ENCODE measurements at places on chromosomes 3 and 15.

- no peak for DNase-seq
Observed at GRCh38 chr3:101131767-101132166, 138.5 kb upstream of the ABI3BP start.

DNA sequence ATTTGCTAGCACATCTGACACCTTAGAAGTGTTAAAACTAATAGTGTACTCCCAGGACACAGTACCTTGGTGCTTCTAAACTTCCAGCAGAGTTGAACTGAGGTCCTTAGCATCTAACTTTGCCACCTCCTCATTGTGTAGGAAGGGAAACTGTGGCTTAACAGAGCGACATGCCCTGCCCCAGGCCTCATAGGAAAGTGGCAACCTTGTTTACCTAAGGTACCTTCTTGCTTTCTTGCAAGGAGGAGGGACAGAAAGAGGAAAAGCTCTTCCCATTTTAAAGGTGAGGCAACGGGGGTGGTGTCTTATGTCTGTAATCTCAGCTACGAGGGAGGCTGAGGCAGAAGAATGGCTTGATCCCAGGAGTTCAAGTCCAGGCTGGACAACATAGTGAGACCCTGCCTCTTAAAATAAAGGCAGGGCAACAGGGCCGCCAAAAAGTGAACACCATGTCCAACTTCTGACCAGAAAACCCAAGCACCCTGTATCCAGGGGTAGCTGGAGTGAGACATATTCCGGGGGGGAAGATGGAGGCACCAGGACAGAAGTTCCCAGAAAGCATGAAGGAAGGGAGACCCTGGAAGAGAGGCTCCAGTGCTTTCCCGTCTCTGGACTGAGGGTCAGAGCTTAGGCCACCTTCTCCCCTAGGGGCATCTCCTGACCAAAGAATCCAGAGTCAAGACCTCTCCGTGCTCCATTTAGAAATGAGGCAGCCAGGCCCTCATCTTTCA, 540 bp upstream of the KLHL40 start:
- no peak for DNase-seq

DNA sequence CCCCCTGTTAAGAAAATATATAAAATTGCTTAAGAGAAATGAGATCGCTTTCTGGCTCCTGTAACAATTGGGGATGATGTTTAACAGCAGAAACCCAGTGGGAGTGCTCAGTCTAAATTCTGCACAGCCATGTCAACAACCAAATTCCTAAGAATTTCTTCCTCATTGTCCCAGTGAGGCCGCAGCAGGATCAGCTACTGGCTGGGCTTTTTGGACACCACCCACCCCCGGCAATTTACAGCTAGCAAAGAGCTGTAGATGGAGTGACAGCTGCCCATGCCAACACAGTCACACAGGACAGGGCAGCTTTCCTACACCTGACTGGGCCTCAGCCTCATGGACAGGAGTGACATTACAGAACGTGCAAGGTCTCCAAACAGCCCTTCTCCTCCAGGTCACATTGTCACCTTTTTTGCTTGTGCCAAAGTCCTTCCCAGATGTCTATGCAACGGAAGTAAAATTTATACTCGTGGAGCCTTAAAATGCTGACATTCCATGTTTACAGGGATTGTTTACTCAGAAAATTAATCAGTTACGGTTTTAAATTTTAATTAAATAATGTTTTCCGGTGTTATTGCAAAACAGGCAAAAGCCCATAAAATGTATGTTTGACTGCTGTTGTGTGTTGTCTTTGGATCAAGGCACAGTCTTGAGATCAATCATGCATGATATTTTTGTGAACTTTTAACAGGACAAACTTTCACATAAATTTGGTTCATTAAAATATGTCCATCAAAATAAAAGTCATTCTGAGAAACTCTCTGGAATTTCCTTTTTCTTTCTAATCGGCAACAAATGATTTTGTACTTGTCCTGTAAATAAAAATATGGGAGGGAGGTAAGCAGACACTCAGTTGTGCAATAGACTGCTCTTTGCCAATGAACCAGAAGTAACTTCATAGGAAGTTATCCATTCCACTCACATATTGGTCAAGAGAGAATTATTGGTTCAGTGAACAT, 943.2 kb downstream of the MCTP2 start:
- DNase-seq, result no peak

- DNase-seq, result no peak
Observed at GRCh38 chr3:48858709-48859108, 11.0 kb upstream of the PRKAR2A start.

DNA sequence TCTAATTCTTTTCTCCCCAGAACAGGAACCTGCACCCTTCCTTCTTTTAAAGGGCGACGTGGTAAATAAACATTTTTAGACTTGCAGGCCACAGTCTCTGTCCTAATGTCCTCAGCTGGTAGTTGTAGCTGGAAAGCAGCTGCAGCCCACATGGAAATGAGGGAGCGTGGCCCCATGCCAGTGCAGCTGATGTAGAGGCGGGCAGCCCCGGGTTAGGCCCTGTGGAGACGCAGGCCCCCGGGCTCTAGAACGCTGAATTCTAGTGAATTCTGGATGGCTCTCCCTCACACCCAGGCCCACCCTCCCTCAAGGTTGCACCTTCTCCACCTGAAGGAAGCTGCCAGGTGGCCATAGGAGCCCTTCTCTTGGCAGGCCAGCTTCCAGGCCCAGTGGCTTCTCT, 52.3 kb downstream of the PGPEP1L start:
- no peak for DNase-seq

GRCh38 chr3:45516829-45517228, 77.7 kb upstream of the LIMD1 start:
- DNase-seq, result no peak

DNA sequence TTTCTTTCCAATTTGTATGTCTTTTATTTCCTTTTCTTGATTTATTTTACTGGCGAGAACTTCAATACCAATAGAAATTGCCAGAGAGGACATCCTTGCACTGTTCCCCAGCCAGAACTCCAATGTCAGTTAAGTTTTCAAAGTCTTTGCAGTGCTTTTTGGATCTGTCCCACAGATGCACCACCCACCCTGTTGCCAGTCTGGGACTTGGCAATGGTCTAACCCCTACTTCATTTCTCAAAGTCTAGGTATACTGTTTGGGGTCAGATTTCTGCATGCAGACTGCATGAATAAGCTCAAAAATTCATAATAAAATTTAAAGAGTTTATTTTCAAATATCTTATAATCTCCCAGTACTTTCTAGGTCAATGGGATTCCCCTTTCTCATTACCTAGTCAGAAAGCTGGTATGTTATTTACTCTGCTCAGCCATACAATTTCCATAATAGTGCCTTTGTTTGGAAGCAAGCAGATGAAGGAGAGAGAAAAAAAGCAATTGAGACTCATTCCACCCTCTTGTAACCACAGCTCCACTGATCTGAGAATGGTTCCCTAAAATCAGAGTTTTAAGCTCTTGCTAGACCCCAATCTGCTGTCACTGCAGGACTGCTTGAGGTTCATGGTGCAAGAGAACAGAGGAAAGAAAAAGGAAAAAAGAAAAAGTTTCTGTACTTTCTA, 125.9 kb upstream of the PLXND1 start:
- no peak for DNase-seq

- no peak for DNase-seq
Observed at GRCh38 chr3:94967196-94967595, 904.3 kb downstream of the NSUN3 start.

Data from NCI-H524 treated with DMSO at 0.1 percent for 48 hours (cell line).